ENCODE measurements at places on chromosomes 6 and 20. TPM values are rescaled to one million over a fixed set of nuclear protein-coding genes. Genes with fewer than 3 reads are reported as not detected.
A peak's percentile ranks its signal among the peaks of the same experiment; 100 is the strongest.

- DNase-seq: peak; percentile 16
Measured at GRCh38 chr20:753136-753535, 15.2 kb downstream of the SLC52A3 start.

The DPPA5 gene
- not detected for total RNA-seq

DNA sequence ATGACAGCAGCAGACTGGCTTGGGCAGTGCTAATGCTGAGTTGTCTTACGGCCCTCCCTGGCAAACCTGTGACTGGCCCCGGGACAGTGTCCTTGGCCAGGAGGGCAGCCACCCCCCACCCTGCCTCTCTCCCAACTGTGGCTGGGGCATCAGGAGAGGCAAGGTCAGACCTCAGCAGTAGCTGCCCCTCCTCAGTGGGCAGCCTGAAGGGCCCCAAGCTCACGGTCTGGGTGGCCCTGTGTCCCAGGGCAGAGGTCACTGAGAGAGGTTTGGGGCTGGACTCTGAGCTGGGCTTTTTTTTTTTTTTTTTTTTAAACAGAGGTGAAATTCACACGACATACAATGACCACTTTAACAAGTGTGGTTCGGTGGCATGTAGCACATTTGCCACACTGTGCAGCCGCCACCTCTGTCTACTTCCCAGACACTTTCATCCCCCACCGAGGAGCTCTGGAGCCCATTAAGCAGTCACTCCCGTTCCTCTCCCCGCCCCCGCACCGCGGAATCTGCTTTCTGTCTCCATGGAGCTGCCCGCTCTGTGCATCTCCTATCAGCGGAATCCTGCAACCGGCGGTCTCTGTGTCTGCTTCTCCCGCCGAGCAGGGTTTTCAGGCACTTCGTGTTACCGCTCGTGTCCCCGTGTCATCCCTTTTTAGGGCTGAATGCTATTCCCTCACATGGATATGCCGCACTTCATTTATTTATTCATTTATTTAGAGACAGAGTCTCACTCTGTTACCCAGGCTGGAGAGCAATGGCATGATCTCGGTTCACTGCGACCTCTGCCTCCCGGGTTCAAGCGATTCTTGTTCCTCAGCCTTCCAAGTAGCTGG is 67.9 kb upstream of the GATA5 start:
- DNase-seq: no peak

The GSTA2 gene
- total RNA-seq: not detected

GRCh38 chr6:6635291-6635690 is 46.8 kb downstream of the LY86 start:
- no peak for DNase-seq

DNA sequence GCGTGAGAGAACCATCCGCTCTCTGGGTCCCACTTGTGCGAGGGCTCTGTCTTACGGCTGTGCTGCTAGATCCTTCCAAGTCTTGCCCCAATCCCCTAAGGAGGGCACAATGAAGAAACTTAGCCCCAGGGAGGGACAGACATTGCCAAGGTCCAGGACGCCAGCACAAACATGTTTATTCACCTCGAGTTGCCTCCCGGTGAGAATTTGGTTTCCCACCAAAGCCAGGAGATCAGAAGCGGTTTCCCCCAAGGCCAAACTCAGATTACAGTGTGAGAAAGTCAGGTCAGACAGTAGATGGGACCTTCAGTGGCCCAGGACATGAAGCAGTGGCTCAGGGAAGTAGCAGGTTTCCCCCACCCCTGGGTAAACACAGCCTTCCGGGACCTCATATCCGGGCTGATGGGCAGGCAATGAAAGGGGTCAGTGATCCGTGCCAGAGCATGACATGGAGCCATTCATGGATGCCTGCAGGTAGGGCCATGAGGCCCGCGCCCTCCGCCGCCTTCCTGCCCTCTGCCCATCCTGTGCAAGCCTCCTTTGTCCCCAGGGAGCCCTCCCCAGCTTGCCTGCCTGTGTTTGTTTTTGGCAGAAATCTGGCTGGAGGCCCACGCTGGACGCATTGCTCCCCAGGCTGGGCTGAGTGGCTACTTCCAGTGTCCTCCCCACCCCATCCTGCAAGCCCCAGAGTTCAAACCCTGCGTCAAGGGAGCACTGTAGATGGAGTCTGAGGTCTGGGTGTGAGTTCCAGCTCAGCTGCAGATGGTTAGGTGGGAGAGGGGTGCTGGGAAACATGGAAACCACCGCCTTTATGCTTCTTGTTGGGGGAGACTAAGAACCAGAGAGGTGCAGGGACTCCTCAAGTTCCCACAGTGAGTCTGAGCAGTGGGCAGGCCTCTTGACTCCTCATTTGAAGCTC is 2.0 kb downstream of the BPIFB2 start:
- no peak for DNase-seq

GRCh38 chr6:379410-380181 is 12.0 kb upstream of the IRF4 start:
- DNase-seq: no peak

The TXLNB gene
- total RNA-seq: 15.0 TPM

DNA sequence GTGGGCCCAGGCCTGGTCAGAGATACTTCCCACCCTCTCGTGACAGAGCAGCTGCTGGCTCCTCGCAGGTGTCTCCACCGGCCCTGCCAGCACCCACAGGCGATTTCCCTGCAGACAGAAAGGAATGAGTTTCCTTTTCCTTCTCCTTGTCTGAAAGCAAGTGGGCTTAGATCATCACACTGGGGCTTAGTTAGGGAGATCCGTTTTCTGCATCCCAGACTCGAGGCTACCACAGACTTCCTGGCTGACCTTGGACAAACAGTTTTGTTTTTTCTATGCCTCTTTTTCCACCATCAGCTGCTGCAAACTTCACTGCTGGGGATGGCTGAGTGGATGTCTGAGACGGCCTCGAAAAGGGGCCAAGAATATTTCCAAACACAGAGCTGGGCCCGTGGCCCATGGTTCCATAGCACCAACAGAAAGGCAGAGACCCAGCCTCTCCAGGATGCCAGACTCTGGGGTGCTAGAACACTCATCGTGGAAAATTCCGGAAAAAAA is 86.5 kb downstream of the BANF2 start:
- DNase-seq: peak; percentile 46

GRCh38 chr6:27237089-27237803 is 10.3 kb upstream of the PRSS16 start:
- DNase-seq: no peak

- DNase-seq: no peak
Measured at GRCh38 chr6:21132446-21132845, 461.1 kb upstream of the SOX4 start.

The RPL7L1 gene
- total RNA-seq: 88.3 TPM

- no peak for DNase-seq
Measured at GRCh38 chr6:20669571-20670314, 135.5 kb downstream of the CDKAL1 start.

- no peak for DNase-seq
Measured at GRCh38 chr20:20836836-20837235, 124.4 kb upstream of the RALGAPA2 start.

DNA sequence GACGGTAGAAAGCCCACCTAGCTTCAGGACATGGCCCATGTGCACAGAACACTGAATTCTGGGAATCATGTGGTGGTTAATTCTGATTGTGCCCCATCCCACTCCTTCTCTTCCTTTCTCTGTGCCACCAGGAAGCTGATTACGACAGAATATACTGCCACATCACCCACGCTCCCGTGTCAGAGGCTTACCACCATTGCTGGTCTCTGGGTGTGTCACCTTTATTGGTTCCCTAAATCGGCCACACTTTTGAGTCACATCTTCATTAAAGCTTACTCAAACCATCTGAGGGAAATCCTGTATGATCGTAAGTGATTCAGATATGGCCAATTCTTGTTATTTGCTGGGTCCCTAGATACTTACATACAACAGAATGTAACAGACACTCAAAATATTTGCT is 3.1 kb downstream of the TRMT6 start:
- DNase-seq: no peak

DNA sequence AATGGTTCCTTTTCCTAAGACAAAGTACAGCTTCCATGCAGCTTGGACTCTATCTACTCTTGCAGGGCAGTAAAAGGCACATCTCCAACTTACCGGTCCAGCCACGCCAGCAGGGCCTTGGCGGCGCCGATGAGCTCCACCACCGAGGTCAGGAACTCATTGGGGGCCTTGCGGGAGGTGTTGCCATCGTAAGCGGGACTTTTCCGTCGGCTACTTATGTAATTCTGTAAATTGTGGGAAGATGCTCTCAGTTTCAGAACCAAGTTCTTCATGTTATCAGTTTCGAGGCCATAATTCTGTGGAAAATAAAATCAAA is 68.5 kb downstream of the CNKSR3 start:
- DNase-seq: no peak

The NRSN1 gene
- 0.39 TPM for total RNA-seq

The TRIM38 gene
- 8.7 TPM for total RNA-seq

- no peak for DNase-seq
Measured at GRCh38 chr20:40572251-40572650, 116.8 kb downstream of the MAFB start.

DNA sequence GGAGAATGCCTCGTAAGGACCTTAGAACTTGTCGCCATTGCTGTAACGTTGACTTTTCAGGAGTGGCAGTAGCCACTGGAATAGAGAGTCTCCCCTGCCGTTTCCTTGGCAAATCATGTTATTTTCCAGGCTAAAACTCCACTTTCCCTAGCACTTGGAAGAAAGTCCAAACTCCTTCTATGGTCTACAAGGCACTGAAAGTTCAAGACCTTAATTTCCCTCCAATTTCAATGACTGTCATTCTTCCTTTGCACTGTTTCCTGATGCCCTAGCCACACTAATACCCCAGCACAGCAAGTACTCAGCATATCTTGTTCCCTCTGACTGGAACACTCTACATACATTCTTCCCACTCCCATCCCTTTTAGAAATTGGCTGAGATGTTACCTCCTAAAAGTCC is 1.8 kb upstream of the TBPL1 start:
- DNase-seq: no peak

GRCh38 chr6:44730771-44731391 is 343.4 kb downstream of the CDC5L start:
- no peak for DNase-seq

GRCh38 chr6:93749191-93749590 is 329.8 kb upstream of the EPHA7 start:
- DNase-seq: no peak

DNA sequence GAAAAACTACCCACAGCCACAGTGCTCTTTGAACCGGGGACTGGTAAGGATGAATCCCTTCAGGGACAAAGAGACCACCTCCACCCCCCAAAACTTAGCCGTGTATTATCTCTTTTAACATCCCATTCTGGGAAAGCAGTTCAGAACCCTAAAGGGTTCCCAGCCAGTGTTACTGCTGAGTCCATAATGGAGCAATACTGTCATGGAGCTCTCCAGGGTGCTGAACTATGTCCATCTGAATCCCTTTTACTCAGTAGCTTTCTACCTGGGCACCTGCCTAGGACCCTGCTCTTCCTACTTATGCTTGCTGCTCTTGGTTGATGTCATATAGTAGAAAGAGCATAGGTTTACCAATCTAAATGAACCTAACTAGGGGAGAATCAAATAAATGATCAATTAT is 22.3 kb upstream of the SAYSD1 start:
- no peak for DNase-seq

DNA sequence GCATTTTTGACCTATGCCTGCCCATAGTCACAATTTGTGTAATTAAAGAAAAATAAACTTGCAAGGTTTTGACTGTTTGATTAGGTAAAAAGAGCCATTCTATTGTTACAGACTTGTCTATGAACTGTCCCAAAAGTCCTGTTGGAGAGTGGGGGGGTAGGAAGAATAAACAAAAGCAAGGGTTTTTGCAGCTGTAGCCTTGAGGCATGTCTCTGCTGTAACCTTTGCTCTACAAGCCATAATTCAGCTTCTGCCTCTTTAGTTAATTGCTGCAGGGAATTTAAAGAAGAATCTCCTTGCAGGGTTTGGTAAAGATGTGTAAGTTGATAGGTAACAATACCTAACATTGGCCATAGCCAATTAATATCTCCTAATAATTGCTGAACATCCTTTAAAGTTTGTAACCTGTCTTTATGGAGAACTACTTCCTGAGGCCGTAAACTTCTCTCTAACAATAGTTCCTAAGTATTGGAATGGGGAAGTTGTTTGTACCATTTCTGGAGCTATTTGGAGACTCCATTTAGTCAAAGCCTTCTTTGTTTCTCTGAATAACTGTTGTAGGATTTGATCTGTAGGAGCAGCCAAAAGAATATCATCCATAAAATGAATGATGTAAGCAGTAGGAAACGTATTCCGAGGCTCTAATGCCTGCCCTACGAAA is 7.9 kb upstream of the ABHD12 start:
- DNase-seq: no peak

GRCh38 chr20:36235892-36236785 is at the start of gene AAR2:
Gene AAR2 (plus strand): TSS chr20:36236478. CDS start chr20:36239869, 3,391 bp downstream.
- peak; percentile 72 for DNase-seq

DNA sequence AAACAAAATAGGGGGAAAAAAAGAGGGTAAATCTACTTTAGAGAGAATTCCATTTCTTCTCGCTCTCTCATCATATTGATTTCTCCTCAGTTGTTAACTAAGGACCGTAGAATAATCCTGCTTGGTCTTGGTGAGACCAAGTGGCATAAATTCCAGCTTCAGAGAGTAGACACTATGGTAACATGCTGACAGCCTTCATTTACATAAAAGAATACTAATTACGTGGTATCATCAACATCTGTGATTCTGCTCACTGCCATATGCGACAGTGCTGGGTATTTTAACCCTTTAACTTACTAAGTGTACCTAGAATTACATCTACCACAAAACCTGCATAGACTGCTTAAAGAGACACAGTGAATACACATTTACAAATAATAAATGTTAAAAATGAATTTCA is 27.1 kb downstream of the TOMM6 start:
- DNase-seq: no peak

The MRPL18 gene
- total RNA-seq: 40.0 TPM

DNA sequence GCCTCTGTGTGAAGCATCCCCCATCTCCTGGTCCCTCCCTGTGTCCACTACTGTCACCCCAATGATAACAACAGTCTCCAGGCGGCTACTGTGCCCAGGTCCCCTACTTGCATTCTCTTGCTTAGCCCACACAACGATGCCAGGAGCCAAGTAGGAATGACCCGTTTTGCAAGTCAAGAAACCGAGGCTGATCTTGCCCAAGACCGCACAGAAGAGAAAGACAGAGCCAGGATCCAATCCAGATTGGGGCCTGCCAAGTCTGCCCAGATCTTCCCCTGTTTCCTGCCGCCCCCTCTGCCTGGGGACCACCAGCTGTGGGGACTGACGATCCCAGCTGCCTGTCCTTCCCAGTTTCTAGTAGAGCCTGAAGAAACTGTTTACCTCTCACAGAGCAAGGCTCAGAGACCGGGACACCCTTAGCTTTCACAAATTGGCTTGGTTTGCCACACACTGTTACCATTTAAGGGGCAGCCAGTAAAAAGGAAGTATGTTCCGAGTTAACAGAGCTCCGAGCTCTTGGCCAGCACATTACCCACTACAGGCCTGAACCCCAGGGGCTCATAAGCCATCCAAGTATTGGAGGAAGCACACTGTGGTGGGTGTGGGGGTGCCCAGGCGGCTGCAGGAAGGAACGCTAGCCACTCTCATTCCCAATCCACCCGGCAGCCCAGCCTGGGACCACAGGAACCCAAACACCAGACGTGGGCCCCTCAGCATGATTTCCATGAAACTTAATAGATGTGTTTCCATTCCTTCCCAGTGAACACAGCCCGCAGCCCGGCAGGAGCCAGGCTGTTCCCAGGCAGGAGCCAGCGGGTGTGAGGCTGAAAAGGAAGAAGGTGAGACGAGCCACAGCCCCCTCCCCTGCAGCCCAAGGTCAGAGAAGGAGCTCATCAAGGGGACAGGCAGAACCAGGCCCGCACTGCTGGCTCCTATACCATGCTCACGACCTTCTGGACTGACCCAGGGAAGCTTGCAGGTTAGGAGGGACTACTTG is 7.9 kb downstream of the KIAA1755 start:
- no peak for DNase-seq

The CCR6 gene
- total RNA-seq: 0.30 TPM

Data from skin of body (tissue), 3 donors.